ENCODE measurements at places on chromosomes 2 and 18. TPM values are rescaled to one million over a fixed set of nuclear protein-coding genes. Genes with fewer than 3 reads are reported as not detected.

DNA sequence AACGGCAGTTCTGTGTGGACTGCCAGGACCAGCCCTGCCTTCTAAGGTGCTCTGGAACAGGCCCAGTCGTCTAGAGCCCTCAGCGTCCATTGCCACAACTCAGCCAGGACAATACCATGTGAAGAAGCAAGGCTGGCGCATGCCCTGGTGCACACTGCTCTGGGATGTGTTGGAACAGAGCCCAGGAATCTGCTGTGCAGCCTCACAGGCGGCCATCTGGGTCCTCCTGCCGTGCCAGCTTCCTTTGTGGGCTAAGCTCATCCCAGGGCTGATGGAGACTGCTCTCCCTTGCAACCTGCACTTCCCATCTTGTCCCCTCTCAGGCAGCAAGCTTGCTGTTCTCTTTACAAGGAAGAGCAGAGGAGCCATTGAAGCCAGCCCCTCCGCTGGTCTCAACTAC lies 246.4 kb upstream of the PXDN start:
- peak; percentile 85 for DNase-seq

DNA sequence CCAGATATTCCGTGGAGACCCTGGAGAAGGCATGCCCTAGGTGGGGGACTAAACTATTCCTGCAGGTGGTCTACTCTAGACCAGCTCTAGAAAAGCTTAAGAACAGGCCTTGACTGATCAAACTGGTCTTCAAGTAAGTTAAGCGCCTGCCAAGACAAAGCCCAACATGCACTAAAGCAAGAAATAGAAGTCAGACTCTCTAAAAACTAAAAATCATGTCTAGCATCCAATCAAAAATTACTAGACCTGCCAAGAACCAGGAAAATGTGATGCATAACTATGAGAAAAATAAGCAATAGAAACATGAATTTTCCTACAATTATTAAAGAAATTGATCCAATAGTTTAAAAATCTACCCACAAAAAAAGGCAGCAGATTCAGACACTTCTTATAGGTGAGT lies 13.6 kb downstream of the KIF1A start:
- no peak for DNase-seq

ASPRV1 gene
- not detected for total RNA-seq

LRRC30 gene
- total RNA-seq: not detected

GRCh38 chr2:33278245-33278943 lies 198.1 kb upstream of the RASGRP3 start:
- DNase-seq: no peak

GPR45 gene
- not detected for total RNA-seq

DNA sequence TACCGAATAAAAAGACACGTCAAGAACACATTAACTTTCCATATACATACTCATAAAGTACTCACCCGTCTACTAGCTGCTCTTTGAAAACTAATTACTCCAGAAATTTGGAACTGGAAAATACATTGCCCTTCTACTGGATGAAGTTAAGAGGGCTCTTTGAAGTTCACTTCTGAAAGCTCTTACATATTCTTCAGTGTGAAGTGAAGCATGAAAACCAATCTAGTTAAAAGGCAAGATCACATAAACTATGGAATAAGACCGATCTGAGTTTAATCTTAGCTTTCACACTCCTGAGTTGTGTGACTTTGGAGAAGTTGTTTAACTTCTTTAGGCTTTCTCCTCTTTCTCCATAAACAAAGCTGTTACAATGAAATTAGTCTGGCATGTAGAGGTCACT lies 38.5 kb downstream of the REV1 start:
- no peak for DNase-seq

DNA sequence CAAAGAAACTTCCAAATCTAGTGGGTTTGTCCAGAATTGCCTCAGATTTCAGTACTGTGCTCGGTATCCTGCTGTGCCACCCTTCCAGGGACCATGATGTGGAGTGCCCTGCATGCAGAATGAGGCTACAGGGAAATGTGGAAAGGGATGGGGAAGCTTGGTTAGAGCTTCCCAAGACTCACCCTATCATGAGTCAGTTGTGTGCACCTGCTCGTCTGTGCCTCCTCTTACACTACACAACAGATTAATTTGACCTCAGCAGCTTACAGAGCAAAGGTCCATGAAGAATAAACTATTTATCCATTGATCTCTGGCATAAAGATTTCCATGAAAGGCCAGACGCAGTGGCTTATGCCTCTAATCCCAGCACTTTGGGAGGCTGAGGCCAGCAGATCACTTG lies 21.3 kb upstream of the NCK2 start:
- DNase-seq: no peak

DNA sequence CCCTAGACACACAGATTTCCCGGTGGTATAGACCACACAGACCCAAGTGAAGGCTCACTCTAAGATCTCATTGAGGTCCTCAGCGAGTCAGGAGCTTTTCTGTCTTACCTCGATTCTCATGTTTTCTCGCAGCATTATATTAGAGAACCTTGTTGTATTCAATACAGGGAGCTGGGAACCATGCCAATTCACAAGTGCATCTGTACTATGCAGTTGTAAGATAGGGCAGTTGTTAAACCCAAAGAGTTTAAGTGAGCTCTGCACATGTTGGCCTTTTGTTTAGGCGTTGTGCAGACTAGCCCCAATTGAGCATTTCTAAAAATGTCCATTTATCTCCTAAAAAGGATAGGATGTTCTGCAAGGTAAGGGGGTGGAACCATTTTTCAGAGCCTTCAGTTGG lies 59.6 kb downstream of the FEZ2 start:
- no peak for DNase-seq

DNA sequence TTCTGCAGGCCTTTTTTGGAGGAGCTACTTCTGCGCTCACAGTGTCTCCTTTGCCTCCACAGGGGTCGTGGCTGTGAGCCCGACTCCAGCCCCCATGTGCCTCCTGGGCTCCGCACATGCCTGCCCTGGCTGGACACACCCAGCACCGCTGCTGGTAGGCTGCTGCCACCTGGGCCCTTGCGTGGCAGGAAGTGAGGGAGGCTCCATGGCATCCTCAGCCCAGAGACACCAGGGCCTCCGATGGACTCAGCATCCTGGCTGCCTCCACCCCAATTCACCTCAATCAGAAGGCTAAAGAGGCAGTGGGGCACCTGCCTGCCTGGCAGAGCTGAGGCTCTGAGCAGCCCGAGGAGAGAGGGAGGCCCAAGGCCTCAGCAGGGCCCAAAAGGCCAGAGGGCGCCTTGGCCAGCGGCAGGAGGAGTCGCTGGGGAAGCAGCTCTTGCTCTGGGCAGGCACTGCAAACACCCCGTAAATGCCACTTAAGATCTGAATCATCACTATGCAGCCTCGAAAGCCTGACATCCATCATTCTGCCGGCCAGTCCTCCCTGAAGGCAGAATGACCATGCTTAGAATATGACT lies 68.3 kb upstream of the OTOS start:
- DNase-seq: no peak

- DNase-seq: no peak
Observed at GRCh38 chr18:3511980-3512379, 62.0 kb downstream of the TGIF1 start.

NOSTRIN gene
- 34.8 TPM for total RNA-seq

- no peak for DNase-seq
Observed at GRCh38 chr18:70293166-70293565, 4.3 kb downstream of the SOCS6 start.

DNA sequence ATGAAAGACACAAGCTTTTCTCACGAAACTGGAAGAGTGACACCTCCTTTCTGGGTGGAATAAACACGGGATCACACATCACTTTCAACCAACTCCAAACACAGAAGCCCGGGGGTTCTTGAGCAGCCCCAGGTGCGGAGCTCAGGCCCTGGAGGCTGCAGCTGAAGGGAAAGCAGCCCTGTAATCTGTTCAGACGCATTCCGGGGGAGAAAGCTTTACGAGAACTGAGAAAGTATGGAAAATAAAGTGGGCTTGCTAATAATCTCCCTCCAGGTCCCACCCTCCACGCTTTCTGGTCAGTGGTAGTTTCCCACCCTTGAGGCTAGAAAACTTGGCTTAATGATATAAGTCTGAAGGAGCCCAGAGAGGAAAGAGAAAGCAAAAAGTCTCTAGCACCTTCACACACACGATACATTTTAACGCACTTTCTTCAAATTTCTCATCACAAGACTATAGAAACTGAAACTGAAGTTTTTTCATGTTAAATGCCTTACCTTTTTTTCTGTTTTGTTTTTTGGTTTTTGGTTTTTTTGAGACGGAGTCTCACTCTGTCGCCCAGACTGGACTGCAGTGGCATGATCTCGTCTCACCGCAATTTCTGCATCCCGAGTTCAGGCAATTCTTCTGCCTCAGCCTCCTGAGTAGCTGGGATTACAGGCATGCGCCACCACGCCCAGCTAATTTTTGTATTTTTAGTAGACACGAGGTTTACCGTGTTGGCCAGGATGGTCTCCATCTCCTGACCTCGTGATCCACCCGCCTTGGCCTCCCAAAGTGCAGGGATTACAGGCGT lies 141.3 kb downstream of the AFF3 start:
- no peak for DNase-seq

DNA sequence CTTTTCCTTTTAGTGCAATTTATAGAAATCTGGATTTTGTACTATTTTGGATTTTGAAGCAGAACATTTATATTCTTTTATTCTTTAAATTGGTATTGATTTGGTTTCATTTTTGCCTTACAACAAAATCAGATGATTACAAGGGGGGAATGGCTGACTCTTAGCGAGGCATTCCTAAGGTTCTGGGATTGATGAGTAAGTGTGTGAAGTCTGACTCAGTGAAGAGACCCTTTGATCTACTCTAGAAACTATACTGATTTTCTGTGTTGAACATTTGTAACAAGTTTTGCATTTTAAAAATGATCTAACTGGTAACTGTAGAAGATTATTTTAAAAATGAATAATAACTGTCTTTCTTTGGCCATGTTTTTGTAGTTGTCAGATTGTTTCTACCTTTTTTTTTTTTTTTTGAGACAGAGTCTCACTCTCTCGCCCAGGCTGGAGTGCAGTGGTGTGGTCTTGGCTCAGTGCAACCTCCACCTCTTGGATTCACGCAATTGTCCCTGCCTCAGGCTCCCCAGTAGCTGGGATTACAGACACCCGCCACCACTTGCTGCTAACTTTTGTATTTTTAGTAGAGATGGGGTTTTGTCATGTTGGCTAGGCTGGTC lies 48.7 kb downstream of the TTC39C start:
- no peak for DNase-seq

OBSL1 gene
- total RNA-seq: 185 TPM

DNA sequence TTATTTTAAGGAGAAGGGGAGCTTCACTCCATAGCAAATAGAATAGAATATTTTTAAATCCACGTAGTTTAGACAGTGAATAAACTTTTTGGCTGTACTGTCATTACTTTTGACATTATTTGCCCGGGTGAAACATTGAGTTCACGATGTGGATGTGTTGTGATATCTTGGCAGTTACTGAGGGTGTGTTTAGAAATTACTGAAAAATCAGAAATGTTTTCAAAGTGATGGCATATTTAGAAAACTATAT lies 769 bp upstream of the FAM98A start:
- DNase-seq: no peak

GRCh38 chr2:165572151-165572550 lies 102.7 kb downstream of the CSRNP3 start:
- DNase-seq: no peak

- DNase-seq: no peak
Observed at GRCh38 chr2:65228263-65228750, 676 bp downstream of the ACTR2 start.

RGPD3 gene
- 0.26 TPM for total RNA-seq

- DNase-seq: no peak
Observed at GRCh38 chr18:23223641-23224040, 88.4 kb downstream of the CABLES1 start.

ARHGAP28 gene
- total RNA-seq: 16.3 TPM

FMNL2 gene
- total RNA-seq: 13.5 TPM

- no peak for DNase-seq
Observed at GRCh38 chr2:49192036-49192435, 37.7 kb upstream of the FSHR start.

GRCh38 chr2:186537019-186537418 lies 51.0 kb downstream of the ZC3H15 start:
- DNase-seq: no peak
